ENCODE measurements at places on chromosomes 7 and 10.

DNA sequence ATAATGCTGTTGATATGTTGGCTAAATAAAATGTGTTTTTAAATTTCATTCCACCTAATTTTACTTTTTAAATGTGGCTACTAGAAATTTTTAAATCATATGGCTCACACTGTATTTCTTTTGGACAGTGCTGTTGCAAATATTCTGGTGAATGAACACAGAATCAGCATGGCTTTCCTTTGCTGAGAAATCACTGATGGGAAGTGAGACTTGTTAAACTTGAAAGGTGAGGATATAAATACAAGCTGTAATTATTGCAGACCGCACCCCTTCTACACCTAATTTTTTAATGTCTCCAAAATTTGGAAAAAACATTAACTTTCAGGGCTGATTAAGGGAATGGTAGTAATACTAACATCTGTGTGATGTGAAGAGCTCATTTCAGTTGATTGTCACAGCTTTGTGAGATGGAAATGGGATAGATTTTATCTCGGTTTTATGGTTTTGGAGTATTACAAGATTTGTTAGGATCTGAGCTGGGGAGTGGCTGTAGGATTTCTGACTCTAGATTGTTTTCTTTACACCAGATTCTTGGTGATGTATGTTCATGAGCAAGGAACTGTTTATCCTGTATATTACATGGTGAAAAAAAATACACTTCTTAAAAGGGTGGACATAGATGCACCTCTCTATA is 1.3 kb downstream of the MIOS start:
- no peak for DNase-seq

DNA sequence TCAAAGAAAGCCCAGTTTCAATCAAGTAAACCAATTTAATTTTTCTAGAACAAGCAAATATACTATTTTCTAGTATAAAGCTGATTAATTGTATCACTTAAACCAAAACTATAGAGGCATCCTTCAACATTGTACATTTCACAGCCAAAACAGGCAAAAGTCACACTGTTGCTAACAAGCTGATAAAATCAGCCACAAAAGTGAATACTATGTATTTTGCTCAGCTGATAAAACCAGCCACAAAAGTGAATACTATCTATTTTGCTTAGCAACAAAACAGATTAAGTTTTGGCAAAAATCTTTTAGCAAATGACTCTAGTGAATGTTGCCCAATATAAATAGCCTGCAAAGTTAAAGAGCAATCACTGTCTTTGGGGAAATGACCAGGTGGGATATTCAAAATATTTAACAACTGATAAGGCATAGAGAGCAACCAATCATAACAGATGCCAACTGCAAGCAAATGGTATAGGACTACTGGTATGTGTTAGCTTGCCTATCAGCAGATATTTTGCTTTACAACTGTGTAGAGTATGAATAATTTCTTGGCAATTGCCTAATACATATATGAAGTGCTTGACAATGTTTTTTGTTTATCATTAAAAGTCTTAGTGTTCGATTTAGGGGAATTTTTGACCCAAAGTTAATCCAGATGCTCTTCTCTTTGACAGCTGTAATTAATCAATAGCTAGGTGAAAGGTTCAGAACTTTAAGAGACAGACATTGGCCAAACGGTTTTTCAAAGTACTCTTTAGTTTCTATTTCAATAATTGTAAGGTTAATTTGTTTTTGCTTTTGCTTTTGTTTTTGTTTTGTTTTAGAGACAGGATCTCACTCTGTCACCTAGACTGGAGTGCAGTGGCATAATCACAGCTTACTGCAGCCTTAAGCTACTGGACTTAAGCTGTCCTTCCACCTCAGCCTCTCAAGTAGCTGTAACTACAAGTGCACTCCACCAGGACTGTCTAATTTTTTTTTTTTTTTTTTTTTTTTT is 44.4 kb upstream of the SP4 start:
- DNase-seq, result no peak

- no peak for DNase-seq
These were observed 32.3 kb downstream of the GARS1 start for GRCh38 chr7:30627026-30627425.

GRCh38 chr7:45892407-45893035 is 4.2 kb downstream of the IGFBP1 start:
- DNase-seq, result no peak

GRCh38 chr10:5457741-5458140 is 41.6 kb downstream of the CALML5 start:
- DNase-seq, result no peak

GRCh38 chr10:110691139-110691538 is 47.0 kb downstream of the RBM20 start:
- DNase-seq, result no peak

DNA sequence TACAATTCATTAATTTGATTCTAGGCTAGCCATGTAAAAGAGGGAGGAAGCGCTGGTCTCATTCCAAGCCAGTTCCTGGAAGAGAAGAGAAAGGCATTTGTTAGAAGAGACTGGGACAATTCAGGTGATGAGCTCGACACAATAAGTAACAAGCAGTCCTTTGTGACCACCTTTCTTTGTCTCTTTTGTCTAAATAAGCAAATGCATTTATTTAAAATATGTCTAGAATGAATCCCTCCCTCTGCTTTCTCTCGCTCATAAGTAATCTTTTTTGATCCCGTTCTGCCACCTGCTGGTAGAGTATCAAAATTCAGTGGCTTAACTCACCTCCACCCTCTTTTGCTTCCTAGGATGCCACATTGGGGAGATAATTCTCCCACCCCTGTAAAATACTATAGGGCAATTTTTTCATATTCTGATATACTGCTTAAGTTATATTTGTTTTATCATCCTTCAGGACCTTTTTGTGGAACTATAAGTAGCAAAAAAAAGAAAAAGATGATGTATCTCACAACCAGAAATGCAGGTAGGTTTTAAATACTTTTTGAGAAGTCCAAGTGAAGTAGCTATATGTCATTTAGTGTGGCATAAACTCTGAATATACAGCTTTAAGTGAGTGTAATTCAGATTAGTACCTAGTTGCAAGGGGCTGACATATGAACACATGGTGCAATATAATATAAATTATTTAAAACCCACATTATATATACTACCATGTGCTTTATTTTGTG is 91.5 kb downstream of the GSDME start:
- DNase-seq, result no peak

DNA sequence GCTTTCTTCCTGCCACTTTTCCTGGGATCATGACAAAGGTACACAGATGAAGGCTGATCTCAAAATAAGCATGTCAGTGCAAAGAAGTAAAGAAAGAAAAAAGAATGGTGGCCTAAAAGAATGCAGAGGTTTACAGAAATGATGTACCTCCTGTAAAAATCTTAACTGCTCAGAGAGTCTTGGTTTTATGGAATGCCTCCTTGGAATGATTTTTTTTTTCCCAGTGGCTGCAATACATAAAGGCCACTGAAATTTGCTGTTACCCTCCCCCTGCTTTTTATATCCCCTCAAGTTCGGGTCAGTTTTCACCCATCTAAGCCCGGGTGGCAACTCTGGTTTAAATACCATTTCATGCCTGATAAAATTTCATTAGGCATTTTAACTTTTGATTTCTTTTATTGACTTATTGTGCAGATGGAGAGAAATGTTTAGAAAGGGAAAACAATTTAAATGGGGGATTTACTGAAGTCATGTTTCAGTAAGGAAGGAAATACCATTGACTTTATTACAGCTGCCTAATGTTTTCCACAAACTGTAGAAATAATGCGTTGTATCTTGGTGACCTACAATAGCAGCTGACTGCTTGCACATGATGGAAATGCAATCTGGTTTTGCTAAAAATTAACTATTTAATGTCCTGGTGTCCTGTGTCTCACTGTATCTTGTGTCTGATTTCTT is 102.5 kb downstream of the SAMD9 start:
- no peak for DNase-seq

DNA sequence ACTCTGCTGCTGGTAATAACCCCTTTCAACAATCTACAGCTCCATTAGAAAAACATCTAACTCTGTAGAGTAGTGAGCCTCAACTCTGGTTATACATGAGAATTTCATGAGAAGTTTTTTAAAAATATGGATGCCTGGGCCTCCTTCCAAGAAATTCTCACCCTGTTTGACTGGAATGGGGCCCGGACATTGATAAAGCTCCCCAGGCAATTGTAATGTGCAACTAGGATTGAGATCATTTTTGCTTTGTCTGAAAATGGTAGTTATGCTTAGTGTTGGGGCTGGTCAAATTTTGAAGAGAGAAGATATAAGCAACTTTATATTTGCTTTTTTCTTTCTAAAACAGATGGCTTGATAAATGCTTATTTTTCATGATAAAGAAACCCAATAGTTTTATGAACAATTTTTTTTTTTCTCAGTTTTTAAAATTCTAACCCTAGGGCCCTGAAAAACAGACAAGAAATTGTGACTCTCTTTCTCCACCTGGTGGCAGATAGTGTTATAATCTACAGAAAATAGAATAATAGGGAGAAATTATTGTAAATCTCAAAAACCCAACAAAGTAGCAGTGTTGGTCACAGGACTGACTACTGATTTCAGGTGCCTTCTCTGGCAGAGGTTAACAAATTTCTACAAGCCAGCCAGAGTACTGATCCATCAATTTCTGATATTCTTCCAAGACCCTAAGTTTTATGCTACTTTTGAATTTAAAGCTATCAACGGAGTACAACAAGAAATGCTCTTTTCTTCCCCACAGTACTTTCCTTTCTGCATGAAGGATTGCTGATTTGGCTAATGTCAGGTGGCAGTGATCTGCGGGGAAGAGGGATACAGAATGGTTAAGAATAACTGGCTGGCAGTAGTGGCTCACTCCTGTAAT is 174.8 kb downstream of the DKK1 start:
- DNase-seq, result no peak

DNA sequence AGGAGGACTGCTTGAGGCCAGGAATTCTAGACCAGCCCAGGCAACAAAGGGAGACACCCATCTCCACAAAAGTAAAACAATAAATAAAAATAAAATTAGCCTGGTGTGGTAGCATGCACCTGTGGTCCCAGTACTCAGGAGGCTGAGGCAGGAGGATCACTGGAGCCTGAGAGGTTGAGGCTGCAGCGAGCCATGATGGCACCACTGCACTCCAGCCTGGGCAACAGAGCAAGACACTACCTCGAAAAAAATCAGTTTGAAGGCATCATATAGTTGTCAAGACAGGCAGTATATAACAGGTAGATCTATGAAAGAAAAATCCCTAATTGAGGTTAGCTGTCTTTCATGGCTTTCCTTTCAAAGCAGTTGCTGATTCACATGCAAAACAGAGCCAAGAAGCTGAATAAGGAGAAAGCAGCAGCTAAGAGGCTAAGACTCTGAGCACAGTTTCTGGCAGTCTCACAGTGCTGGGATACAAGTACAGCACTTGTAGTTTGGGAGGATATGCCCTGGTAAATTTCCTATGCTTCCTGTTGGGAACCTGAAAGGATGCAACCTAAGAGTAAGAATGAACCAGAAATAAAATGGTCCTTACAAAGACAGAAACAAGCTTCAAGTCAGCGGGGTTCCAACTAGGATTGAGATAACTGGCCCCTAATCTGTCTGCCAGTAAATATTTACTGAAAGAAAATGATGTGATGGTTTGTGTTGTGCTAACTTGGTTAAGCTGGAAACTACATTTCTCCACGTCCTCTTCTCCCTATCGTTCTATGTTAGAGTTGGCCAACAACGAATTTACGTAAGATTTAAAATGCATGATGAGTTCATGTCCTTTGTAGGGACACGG is 368.5 kb upstream of the HPS1 start:
- no peak for DNase-seq

DNA sequence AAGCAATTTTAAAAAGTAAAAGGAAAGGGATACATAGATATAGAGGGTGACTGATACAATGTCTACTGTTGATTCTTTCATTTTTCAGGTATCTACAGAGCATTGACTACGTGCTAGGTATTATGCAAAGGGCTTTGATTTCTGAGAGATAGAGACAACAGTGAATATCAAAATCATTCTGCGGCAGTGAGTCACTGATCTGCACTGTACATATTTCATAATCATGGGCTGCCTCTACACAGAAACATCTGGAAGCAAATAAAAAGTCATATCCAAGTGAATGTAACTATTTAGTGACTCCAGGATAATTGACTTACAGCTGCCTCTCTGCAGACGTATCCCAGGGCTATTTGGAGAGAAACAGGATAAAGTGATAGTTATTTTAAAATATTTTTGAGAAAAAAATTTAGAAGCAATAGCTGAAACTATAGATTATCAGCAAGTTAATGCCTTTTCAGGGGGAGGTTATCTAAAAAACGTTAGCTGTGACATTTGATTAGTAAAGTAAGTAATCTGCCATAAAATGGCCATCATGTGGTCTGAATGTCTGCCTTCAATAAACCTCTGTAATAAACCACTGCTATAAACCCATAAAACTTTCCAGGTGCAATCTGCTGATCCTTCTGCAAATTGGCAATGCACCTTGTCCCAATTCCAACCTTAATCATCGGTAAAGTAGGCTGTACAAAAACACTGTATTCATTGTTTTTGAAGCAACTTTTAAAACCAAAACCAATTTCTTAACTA is 43.7 kb downstream of the CPXM2 start:
- no peak for DNase-seq

All from stimulated activated CD8-positive, alpha-beta memory T cell treated with anti-CD3 and anti-CD28 coated beads, Interleukin-7, amount 100 ng/mL, for 1 hour (primary cell).